ENCODE measurements at places on chromosomes 1 and 21. TPM values are rescaled to one million over a fixed set of nuclear protein-coding genes. Genes with fewer than 3 reads are reported as not detected.

Gene S100A3
- 5.1 TPM for total RNA-seq

DNA sequence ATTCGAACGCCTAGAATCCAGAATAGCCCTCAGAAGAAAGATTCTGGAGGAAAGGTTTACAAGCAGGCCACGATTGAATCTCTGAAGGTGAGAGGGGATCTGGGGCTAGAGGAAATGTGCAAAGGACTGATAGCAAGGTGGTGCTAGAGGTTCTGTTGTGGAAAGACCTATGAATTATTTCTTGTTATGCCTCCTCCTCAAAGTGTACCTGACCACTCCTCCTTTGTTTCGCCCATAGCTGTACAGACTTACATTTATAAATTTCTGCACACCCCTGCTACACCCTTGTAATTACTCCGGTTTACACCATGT is 986 bp downstream of the TCEANC2 start:
- no peaks in the 10 kb centered on the region for H3K27me3 ChIP-seq
- peaks cover 13% of the 10 kb centered on the region for H3K4me1 ChIP-seq
- H3K4me3 ChIP-seq, result no peak overlapping the region
- DNase-seq, result no peak
- no peaks in the 10 kb centered on the region for H3K36me3 ChIP-seq

GRCh38 chr1:184890539-184890973 is 83.8 kb downstream of the NIBAN1 start:
- H3K4me1 ChIP-seq, result peaks cover 82% of the 10 kb centered on the region
- H3K36me3 ChIP-seq, result no peaks in the 10 kb centered on the region
- peak overlapping the region; percentile 33 for H3K4me3 ChIP-seq

- DNase-seq, result peak; percentile 69
- H3K27me3 ChIP-seq, result peaks cover 10% of the 10 kb centered on the region
- peaks cover 67% of the 10 kb centered on the region for H3K4me1 ChIP-seq
- H3K27ac ChIP-seq, result peak overlapping the region; percentile 83
- H3K36me3 ChIP-seq, result no peaks in the 10 kb centered on the region
Observed at GRCh38 chr1:12615865-12616708, 1.9 kb downstream of the DHRS3 start.

DNA sequence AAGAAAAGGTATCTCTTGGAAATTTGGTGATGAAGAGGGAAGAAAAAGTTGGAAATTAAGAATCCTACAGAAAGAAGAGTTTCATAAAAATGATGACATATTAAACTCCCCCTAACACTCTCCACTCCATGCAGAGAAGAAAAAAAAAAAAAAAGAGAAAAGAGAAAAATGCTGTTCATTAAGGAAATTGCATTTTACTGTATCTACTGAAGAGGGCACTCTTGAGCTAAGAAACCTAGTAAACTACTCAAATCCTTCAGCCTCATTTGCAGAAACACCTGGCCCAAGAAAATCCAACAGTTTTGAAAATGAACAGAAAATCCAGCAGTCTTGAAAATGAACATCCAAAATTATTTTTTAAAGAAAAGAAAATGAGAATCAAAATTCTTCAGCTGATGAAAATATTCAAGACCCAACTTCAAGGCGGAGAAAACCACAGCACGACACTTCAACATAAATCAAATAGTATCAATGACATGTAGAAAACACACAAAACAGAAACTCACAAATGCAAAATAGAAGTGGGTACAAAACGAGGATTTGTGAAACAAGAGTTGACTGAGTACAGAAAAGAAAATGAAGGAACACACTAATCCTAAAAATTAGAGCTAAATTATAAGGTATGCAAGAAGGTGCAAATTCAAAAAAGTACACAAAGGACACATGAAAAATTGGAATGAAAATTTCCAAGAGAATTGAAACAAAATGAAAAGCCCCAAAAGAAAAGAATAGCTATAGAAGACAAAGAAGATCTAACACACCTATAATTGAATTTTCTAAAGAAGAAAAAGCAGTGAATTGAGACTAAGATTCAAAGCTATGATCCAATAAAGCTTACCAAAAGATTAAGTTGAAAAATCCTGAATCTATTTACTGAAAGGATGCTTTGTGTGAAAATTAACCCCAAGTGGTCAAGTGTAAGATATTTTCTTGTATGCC is 73.2 kb upstream of the DNAJC6 start:
- H3K4me3 ChIP-seq, result no peak overlapping the region
- no peaks in the 10 kb centered on the region for H3K4me1 ChIP-seq
- H3K27ac ChIP-seq, result no peak overlapping the region
- DNase-seq, result peak; percentile 47
- H3K36me3 ChIP-seq, result peaks cover 5% of the 10 kb centered on the region

DNA sequence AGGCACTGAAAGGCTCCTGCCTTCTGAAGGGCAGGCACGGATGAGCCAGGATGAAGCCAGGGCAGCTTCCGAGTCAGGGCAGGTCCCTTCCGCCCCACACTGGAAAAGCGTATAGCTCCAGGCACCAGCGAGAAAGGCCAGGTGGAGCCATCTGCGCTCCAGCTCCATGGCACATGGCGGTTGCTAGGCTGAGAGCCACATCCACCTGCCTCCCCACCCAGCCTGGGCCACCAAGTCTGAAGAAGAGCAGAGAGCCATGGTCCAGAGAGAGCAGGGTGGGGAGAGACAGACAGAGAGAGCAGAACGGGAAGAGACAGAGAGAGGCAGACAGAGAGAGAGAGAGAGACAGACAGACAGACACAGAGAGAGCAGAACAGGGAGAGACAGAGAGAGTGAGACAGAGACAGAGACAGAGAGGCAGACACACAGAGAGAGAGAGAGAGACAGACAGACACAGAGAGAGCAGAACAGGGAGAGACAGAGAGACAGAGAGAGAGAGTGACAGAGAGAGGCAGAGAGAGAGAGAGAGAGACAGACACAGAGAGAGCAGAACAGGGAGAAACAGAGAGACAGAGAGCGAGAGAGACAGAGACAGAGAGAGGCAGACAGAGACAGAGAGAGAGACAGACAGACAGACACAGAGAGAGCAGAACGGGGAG is 5.2 kb downstream of the FNDC10 start:
- H3K36me3 ChIP-seq, result no peaks in the 10 kb centered on the region
- peaks cover 7% of the 10 kb centered on the region for H3K27me3 ChIP-seq
- no peak for DNase-seq
- no peak overlapping the region for H3K27ac ChIP-seq

DNA sequence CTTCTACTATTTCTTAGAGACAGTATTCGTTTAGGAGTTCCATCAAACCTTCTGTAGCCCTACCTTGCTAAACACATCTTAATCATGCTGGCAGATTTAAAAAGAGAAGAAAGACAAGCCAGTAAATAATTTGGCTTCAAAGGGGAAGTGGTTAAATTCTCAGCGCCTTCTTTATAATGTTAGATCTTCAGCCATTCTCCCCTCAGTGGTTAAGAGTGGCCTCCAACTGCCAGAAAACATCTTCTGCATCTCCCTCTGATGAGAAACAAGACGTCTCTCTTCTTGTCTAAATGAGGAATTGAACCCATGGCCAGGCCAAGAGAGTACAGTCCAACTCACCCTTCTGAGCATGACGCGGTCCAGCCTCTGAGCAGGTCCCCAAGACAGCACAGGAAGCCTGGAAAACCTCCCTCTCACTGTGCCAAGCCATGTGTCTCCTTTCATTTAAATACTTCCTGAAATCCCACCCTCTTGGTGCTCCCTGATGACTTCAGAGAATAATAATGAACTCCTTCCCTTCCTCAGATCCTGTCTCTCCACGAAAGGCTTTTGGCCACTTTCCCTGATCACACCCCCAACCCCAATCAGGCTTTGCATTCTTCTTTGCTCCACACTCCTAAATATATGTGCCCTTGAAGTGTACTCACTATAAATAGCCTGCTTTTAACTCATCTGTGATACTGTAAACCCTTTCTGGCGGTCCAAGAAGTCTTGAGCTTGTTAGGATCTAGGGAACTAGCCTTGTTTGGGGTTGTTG is 16.4 kb upstream of the LRRC52 start:
- no peak overlapping the region for H3K27ac ChIP-seq
- DNase-seq, result no peak
- no peaks in the 10 kb centered on the region for H3K36me3 ChIP-seq
- no peak overlapping the region for H3K4me3 ChIP-seq

DNA sequence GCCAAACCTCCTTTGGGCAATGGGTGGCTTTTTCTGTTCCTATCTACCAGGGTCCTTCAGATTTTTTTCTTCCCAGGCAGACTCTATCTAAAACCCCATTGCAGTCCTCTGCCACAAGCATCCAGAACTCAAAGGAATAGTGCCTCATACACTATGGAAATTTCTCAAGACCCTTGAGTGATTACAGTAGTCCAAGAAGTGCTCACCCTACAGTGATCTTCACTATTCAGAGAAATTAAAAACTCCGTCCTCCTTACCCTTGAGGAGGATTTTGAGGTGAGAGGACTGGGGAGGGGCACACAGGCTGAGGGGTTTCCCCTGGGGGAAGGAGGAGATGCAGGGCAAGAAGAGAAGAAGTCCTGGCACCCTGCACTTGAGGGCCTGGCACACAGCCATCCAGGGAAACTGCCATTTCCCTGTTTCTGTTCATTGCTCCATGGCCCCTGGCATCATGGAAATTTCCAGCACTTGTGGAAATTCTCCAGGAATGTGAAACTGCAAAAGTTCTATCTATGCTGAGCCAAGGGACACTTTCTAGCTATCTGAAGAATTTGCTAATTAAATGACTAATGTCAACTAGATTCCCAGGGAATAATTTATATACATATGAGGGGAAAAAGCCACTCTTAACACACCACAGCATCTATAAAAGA is 102.5 kb upstream of the ATP1B1 start:
- no peaks in the 10 kb centered on the region for H3K4me1 ChIP-seq
- H3K4me3 ChIP-seq, result no peak overlapping the region
- peaks cover 3% of the 10 kb centered on the region for H3K27me3 ChIP-seq
- no peaks in the 10 kb centered on the region for H3K36me3 ChIP-seq
- H3K27ac ChIP-seq, result no peak overlapping the region
- DNase-seq, result peak; percentile 23

- DNase-seq, result peak; percentile 19
- H3K4me3 ChIP-seq, result no peak overlapping the region
- H3K36me3 ChIP-seq, result no peaks in the 10 kb centered on the region
- H3K27ac ChIP-seq, result no peak overlapping the region
- no peaks in the 10 kb centered on the region for H3K27me3 ChIP-seq
- no peaks in the 10 kb centered on the region for H3K4me1 ChIP-seq
Observed at GRCh38 chr1:213724640-213725536, 262.9 kb upstream of the PROX1 start.

Gene G0S2
- total RNA-seq, result 1.7 TPM

GRCh38 chr1:111856411-111857185 is 100.9 kb downstream of the DDX20 start:
- no peak for DNase-seq
- no peaks in the 10 kb centered on the region for H3K4me1 ChIP-seq
- no peak overlapping the region for H3K4me3 ChIP-seq
- no peaks in the 10 kb centered on the region for H3K36me3 ChIP-seq

Gene HES3
- not detected for total RNA-seq

GRCh38 chr1:226882631-226883409 is 12.4 kb downstream of the PSEN2 start:
- peaks cover 2% of the 10 kb centered on the region for H3K27me3 ChIP-seq
- DNase-seq, result peak; percentile 57
- H3K27ac ChIP-seq, result peak overlapping the region; percentile 52
- H3K4me1 ChIP-seq, result peaks cover 18% of the 10 kb centered on the region
- H3K4me3 ChIP-seq, result peak overlapping the region; percentile 55

- H3K27ac ChIP-seq, result peak overlapping the region; percentile 96
- DNase-seq, result peak; percentile 23
- H3K4me1 ChIP-seq, result peaks cover 100% of the 10 kb centered on the region
- H3K36me3 ChIP-seq, result peaks cover 27% of the 10 kb centered on the region
- H3K27me3 ChIP-seq, result peaks cover 4% of the 10 kb centered on the region
- peak overlapping the region; percentile 91 for H3K4me3 ChIP-seq
Observed at GRCh38 chr1:113980110-113980509, 836 bp downstream of the OLFML3 start.

- no peaks in the 10 kb centered on the region for H3K36me3 ChIP-seq
- H3K4me1 ChIP-seq, result peaks cover 15% of the 10 kb centered on the region
- no peak overlapping the region for H3K4me3 ChIP-seq
- no peaks in the 10 kb centered on the region for H3K27me3 ChIP-seq
- H3K27ac ChIP-seq, result no peak overlapping the region
Observed at GRCh38 chr1:178659789-178660208, 65.2 kb upstream of the RALGPS2 start.

Gene KCNE2
- not detected for total RNA-seq

Gene HP1BP3
- 174 TPM for total RNA-seq

Gene REN
- not detected for total RNA-seq

Gene DPH5
- total RNA-seq, result 38.8 TPM

- no peak overlapping the region for H3K4me3 ChIP-seq
- DNase-seq, result no peak
- H3K27me3 ChIP-seq, result no peaks in the 10 kb centered on the region
- no peaks in the 10 kb centered on the region for H3K4me1 ChIP-seq
Observed at GRCh38 chr1:176884911-176885310, 279.6 kb downstream of the ASTN1 start.

DNA sequence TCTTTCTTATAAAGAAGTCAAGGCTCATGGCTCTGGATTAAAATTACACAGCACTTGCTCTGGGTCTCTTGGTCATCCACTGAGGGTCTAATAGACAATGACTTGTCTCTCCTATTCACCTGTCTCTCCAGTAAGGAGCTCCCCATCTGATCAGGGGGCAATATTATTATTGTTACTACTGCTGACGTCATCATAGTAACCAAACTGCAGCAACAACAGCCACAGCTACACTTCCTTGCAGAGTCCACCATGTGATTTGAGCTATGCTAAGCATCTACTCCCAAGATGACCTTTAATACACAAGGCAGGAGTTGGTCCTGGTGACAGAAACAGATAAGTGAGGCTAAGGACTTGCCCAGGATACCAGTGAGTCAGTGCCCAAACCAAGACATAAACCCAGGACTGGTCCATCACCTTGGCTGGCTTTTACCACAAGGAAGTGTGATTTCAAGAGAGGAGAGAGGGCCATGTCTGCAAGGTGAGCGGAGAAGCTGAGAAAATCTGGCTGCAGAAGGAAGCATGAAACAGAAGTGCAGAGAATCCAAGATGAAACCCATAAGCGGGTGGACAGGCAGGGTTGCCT is 602.5 kb downstream of the PTPRU start:
- H3K4me3 ChIP-seq, result no peak overlapping the region
- H3K4me1 ChIP-seq, result no peaks in the 10 kb centered on the region
- no peaks in the 10 kb centered on the region for H3K36me3 ChIP-seq
- H3K27me3 ChIP-seq, result peaks cover 4% of the 10 kb centered on the region

- no peak overlapping the region for H3K4me3 ChIP-seq
- H3K36me3 ChIP-seq, result peaks cover 6% of the 10 kb centered on the region
- no peak for DNase-seq
- H3K4me1 ChIP-seq, result no peaks in the 10 kb centered on the region
Observed at GRCh38 chr1:64850846-64851245, 106.0 kb downstream of the RAVER2 start.

Data from HFFc6 (cell line).